ENCODE measurements at places on chromosomes 6 and 20. TPM values are rescaled to one million over a fixed set of nuclear protein-coding genes. Genes with fewer than 3 reads are reported as not detected.

Gene SLC17A1
- not detected for total RNA-seq

Gene OOEP
- total RNA-seq: 0.33 TPM

Gene FOXQ1
- 0.16 TPM for total RNA-seq

Gene RIMS4
- 1.8 TPM for total RNA-seq

Gene OR2B2
- not detected for total RNA-seq

Gene NR2E1
- not detected for total RNA-seq

Gene TRDN
- total RNA-seq: not detected

Gene TREML1
- 0.98 TPM for total RNA-seq

Gene GRM4
- not detected for total RNA-seq

Gene SYCP2L
- total RNA-seq: 1.8 TPM

Gene HLA-DMB
- 16.4 TPM for total RNA-seq

Gene FKBP1C
- total RNA-seq: not detected

GRCh38 chr20:62010551-62011402 is 54.9 kb downstream of the TAF4 start:
- no peak for DNase-seq

DNA sequence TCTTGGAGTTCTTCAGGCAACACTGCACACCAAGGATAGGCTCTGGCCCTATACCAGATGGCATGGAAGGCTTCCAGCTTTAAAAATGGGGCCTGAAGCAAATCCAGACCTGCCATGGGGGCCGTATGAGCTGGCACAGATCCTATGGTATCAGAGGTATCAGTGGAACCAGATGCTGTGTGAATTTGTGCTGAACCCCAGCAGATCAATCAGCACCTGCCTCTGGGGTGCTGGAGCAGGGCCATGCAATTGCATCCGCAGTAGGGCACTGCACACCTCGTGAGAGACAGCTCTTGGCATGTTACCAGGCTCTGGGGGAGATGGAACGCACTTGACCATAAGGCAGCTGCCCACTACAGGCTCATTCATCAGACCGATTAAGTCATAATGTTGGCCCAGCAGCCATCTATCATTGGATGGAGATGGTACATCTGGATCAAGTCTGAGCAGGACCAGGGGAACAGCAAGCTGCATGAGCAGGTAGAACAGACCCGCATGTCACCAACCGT is 221.5 kb downstream of the MYLK4 start:
- DNase-seq: no peak

GRCh38 chr20:63895952-63896263 is 982 bp downstream of the DNAJC5 start:
- no peak for DNase-seq

GRCh38 chr6:25578538-25578937 is 73.5 kb upstream of the SCGN start:
- no peak for DNase-seq

GRCh38 chr6:80183019-80183795 is 76.7 kb downstream of the BCKDHB start:
- DNase-seq: no peak

DNA sequence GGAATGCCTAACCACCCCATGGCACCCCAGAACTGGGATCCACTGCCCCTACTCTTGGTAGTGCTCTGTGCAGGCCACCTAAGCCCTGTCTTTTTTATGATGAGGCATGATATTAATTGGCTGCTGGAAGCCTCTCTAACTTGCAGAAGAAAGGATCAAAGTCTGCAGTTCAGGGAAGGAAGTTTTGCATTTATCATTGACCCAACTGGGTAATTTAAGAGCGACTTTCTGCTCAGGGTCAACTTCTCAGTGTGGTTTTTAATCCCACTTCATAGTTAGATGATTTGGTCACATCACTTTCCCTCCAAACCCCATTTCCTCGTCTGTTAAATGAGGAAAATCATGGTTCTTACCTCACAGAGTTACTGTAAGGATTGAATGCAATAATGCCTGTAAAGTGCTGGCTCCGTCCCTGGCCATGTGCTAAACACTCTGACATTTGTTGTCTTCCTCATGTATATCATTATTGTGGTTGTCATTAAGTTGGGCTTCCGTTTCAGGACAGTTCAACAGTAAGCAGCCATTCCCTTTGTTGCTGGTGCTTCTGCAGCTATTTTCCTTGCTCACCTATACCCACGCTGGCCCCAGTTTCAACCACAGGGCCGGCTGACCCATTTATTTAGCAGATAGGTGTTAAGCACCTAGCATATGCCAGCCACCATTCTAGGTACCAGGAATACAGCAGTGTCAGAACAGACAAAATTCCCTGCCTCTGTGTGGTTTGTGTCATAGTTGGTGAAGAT is 14.2 kb downstream of the E2F3 start:
- DNase-seq: no peak

GRCh38 chr6:158556113-158556512 is 3.8 kb upstream of the TMEM181 start:
- DNase-seq: no peak

DNA sequence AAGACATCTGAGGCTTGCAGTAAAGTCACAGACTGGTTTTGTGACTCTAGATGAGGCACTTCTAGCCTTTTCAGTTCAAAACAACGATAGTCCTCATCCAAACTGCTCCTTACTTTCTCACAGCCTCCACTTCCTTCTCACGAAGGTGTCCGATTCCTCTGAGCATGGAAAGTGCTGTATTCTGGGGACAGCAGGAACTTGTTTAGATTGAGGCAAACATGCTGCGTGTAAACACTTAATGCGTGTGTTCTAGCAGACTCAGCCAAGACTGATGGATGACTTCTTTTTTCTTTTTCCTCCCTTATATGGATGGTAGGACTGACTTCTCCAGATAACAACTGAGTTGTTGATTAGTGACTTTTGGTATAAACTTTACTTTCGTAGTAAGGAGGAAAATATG is 80.2 kb upstream of the PRDM1 start:
- DNase-seq: no peak

GRCh38 chr20:45301824-45302271 is 4.8 kb upstream of the RBPJL start:
- no peak for DNase-seq

DNA sequence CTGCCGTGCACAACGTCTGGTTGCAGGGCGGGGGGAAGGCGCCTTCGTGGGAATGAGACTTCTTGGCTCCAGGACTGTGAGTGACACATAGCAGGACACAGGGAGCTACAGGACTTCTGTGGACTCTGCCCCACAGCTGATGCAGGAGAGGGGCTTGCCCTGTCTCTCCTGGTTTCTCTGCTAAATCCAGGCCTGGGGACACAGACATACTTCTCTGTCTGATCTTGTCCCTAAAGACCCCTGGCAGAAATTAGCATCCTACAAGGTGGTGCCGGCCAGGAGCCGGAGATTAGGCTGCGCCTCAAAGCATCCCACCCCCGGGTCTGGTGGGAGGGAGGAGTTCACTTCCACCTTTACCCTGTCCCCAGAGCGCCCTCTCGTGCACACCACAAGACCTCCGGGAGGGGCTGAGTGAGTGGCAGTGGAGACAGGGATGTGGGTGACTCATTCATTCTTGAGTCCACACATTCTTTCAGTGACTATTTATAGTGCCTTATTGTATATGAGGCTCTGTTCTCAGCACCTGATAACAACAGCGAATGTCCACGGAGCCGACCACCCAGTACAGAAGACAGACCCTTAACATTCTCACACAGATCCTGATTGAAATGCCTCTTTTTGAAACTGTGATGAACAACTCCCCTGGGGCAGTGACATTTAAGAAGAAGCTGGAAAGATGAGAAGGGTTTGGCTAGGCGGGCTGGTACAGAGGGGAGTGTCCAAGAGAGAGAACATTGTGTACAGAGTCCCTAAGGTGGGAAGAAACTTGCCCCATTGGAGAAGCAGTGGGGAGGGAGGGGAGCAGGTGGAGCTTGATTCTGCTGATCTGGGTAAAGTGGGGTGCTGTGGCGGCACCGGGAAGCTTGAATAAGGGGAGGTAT is 39.0 kb downstream of the GMPR start:
- peak; percentile 70 for DNase-seq

All from breast epithelium (tissue), 4 donors.